ENCODE measurements at places on chromosomes 3 and 15. TPM values are rescaled to one million over a fixed set of nuclear protein-coding genes. Genes with fewer than 3 reads are reported as not detected.

DNA sequence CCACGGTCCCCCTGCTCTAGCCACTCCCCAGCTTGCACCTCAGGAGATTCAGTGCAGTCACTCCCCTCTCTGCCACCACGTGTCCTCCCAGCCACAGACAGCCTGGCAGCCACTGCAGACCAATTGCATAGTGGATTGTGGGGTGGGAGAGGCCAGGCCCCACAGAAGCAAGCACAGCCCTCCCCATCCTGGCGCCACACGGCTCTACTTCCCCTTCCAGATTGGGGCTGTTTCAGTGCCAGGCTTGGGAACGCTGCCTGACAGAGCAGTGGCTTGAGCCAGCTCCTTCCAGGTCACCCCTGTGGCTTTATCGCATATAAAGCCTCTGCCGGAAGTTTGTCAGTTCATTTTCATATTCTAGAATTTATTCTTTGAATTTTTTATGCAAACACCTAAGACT lies 90.7 kb downstream of the TMEM266 start:
- DNase-seq = no peak

DNA sequence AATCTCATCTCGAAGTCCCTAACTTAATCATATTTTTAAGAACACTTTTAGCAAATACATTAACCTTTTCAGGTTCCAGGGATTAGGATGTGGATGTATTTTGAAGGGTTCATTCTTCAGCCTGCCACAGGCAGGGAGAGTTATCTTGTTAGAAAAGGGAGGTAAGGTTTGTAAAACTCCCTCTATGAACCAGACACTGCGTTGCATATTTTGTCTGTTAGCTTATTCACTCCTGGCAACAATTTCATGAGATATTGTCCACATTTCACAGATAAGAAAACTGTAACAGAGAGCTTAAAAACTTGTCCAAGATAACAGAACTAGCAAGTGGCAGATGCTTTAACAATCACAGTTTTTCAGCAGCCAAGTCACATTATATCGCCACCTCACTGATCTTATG lies 155.4 kb downstream of the DIPK2A start:
- no peak for DNase-seq

DNA sequence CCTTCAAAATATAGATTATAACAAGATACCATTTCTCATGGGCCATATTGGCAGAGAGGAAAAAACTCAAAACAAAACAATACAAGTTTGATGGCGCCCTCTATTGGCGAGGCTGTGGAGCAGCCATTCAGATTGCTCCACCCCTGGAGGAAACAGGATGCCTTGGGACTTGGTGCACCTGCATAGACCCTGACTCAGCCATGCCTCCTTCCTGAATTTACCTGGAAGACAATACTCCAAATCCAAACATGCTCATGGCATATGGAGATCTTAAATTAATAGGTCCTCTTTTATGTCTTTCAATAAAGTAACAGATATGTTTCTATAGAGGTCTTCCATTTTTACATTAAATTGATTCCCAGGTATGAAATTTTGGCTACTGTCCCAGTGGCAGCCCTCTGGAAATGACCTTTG lies 90.0 kb downstream of the APBA2 start:
- DNase-seq = no peak

GRCh38 chr15:92627014-92627413 lies 28.6 kb downstream of the FAM174B start:
- DNase-seq = no peak

DNA sequence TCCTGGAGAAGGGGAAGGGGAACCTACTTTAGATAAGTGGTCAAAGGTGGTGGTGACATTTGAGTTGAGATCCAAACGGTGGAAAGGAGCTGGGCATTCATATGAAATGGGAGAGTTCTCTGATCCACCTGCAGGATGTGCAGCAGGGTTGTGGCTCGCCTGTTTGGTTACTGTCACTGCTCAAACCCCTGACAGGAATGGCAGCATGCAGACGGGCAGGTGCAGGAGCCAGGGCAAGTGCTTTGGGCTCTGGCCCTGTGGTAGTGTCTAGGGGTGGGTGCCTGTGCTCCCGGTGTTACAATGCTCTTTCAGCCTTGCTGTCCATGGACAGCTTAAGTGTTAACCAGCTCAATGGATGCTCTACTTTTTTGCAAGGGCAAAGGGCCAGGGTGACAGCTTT lies 18.5 kb downstream of the PAQR9 start:
- DNase-seq = no peak

GRCh38 chr3:43155464-43156121 lies 49.7 kb upstream of the POMGNT2 start:
- DNase-seq = peak; percentile 71

GRCh38 chr3:183930086-183930485 lies 45.4 kb upstream of the PARL start:
- DNase-seq = no peak

Gene WDR49
- 8.7 TPM for total RNA-seq

Gene CHRNA3
- total RNA-seq = 0.30 TPM

- DNase-seq = no peak
Observed at GRCh38 chr15:50653156-50653743, 33.3 kb downstream of the TRPM7 start.

Gene SLC41A3
- 56.1 TPM for total RNA-seq

- peak; percentile 29 for DNase-seq
Observed at GRCh38 chr15:84981711-84982300, at the start of gene PDE8A. Gene PDE8A (plus strand): TSS chr15:84981856. CDS start chr15:84982163, 307 bp downstream.

Gene GOLGA8G
- not detected for total RNA-seq

- no peak for DNase-seq
Observed at GRCh38 chr15:69941706-69942495, 155.8 kb downstream of the TLE3 start.

DNA sequence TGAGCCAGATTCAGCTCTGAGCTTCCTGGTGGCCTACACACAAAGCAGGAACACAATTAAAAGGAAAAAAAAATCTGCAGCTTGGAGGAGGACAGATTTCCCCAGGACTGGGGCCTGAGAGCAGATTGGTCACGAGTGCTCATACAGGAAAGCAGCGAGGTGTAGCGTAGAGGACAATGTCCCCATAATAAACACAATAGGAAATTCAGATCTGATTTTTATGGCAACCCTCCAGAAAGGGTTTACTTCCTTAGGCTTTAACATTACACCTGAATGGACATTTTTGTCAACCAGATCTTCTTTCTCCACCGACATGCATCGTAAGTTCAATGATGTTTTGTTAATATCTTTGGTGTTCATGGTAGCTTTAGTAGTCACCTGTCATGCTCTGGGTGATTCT lies 23.3 kb downstream of the SLC6A20 start:
- DNase-seq = no peak

GRCh38 chr3:139308560-139308959 lies 35.3 kb upstream of the MRPS22 start:
- no peak for DNase-seq

GRCh38 chr3:183564046-183564445 lies 8.5 kb upstream of the KLHL6 start:
- DNase-seq = no peak

DNA sequence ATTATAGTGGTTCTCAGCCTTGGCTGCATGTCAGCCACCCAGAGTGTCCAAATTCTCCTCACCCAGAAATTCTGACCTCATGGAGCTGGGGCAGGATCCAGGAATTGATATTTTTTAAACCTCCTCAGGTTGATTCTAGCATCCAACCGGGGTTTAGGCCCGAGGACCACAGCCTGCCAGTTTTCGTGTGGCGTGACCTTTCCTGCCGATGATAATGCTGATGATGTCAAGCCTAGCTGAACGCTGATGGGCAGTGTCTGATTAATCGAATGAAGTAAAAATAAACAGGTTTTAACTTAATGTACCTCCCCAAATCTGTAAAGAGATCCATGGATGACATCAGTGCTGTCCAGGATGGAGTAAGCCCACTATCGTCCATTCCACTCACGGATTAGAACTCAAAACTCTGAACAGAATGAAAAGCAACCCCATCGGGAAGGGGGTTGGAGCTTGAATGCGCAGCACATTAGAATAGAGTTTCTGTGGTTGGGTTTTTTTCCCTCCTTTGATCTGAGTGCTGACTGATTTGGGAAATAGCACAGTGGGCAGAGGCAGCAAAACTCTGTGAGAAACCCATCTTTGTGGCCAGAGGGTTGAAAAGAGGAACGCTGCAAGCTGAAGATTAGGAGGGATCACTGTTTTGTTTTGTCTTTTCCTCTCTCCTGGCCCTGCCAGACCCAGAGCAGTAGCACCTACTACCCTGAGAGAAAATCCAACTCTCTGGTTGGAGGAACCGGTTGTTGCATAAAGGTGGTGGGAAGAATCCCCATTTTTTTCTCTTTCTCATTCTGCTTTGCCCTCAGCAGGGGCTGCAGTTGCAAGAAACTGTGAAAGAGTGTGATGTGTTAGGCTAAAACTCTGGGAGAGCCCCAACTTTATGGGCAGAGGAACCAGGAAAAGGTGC lies 153.9 kb downstream of the APBA2 start:
- DNase-seq = no peak

DNA sequence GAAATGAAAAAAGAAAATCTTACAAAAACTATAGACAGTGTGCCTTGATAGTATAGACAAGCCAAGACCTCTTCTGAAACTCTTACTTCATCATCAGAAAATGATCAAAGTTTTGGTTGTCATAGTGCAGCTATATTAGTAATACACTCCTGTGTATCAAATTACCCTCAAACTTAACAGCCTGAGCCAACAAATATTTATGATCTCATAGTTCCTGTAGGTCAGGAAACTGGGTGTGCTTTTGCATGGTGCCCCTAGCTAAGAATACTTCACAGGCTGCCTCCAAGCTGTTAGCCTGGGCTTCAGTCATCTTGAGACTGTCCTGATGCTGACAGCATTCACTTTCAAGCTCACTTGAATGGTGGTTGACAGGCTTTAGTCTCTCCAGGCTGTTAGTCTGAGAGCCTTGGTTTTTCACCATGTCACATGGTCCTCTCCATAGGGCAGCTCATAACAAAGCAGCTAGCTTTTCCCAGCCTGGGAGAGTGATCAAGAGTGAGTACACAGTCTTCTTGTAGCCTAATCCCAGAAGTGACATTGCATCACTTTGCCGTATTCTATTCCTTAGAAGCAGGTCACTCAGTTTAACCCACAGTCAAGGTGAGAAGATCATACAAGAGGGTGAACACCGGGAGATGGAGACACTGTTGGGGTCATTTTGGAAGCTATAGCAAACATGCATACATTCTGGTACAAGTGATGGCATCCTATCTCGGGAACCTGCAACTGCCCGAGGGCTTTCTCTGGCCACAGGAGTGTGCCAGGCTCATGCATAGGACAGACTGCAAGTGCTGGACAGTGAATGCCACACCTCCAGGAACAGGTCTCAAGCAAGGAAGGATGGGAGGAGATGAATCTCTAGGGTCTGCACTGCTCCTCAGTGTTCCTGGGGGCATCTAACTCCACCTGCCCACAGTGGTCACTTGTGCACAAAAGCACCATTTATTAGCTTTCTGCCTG lies 173.4 kb upstream of the CADPS start:
- no peak for DNase-seq

Gene ACTC1
- 3,808 TPM for total RNA-seq

- peak; percentile 47 for DNase-seq
Observed at GRCh38 chr3:128969993-128970739, 23.7 kb downstream of the CFAP92 start.

Gene ISL2
- not detected for total RNA-seq

DNA sequence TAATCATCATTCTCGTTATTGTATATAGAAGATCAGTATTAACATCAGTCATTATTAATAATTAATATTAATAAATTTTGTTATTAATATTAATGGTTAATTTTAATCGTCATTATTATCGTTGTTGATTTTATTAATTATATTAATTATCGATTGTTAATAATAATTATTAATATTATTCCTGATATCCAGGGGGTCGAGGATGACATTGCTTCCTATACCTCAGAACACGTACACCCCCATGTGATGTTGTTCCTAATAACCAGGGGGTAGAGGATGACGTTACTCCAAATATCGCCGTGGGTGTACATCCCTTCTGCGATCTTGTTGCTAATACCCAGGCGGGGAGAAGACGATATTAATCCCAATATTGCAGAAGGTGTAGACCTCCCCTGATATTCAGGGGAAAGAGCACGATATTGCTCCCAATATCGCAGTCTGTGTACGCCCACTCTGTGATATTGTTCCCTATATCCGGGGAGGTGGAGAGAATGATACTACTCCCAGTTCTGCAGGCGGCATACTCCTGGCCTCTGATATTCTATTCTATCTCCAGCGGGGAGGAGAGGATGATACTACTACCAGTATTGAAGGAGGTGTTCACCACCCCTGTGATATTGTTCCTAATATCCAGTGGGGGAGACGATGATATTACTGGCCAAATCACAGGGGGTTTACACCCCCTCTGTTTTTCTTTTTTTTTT lies 22.3 kb upstream of the BMF start:
- no peak for DNase-seq

- no peak for DNase-seq
Observed at GRCh38 chr3:57530071-57530608, 14.0 kb downstream of the DNAH12 start.

- DNase-seq = peak; percentile 81
Observed at GRCh38 chr3:195544634-195545033, 1.5 kb upstream of the PPP1R2 start.

DNA sequence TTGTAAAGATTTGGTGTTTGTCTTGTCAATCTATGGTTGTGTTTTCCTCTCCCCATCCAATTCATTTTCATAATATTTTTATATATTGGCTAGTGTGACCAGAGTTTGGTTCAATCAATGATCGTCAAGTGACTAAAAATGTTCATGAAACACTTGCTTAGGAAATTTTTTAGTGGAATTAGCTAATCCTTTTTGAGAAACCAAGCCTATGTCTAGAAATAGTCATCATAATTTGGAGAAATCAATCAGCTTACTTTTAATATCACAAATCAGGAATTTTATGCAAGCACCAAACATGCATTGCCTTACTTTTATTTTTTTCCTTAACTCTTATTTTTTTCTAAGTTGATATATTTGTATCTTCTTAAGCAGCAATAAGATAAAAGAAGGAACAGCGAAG lies 403.1 kb upstream of the TBL1XR1 start:
- no peak for DNase-seq

Gene ICE2
- 25.9 TPM for total RNA-seq

Gene ZPLD1
- not detected for total RNA-seq

GRCh38 chr3:45841420-45841756 lies 531 bp downstream of the LZTFL1 start:
- no peak for DNase-seq

DNA sequence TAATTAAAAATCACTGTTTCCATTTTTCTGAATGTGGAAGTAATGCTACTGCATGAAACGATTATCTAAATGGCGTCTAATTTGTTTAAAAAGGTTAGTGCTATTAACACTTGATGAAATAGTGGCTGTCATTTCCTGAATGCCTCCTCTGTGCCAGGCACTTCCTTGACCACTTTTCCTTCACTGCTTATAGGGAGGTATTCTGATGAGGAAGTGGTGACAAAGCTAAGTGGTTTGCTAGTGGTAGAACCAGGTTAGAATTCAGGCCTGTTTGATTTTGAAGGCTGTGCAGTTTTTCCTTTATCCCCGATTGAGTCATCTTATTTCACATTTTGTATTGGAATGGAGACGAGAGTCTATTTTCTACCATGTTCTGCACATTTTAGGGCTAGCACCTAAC lies 119.0 kb downstream of the USP13 start:
- DNase-seq = no peak

Data from heart left ventricle (tissue), 16 donors.